ENCODE measurements at places on chromosomes 12 and 14.

GRCh38 chr12:69471667-69472385 is 1.6 kb downstream of the FRS2 start:
- peak; percentile 9 for DNase-seq

DNA sequence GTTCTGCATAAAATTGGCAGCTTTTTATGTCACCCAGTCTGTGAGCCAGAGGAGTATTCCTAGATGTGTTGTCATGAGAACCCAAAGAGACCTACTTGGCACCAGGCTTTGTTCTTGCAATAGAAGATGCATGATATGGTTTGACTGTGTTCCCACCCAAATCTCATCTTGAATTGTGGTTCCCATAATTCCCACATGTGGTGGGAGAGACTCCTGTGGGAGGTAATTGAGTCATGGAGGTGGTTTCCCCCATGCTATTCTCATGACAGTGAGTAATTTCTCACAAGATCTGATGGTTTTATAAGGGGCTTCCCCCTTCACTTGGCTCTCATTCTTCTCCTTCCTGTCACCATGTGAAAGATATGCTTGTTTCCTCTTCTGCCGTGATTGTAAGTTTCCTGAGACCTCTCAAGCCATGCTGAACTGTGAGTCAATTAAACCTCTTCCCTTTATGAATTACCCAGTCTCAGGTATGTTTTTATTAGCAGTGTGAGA is 572.0 kb upstream of the ATP2B1 start:
- no peak for DNase-seq

GRCh38 chr14:52111583-52111982 is 42.7 kb upstream of the NID2 start:
- DNase-seq: no peak

GRCh38 chr14:50602035-50602434 is 42.1 kb downstream of the ATL1 start:
- no peak for DNase-seq

DNA sequence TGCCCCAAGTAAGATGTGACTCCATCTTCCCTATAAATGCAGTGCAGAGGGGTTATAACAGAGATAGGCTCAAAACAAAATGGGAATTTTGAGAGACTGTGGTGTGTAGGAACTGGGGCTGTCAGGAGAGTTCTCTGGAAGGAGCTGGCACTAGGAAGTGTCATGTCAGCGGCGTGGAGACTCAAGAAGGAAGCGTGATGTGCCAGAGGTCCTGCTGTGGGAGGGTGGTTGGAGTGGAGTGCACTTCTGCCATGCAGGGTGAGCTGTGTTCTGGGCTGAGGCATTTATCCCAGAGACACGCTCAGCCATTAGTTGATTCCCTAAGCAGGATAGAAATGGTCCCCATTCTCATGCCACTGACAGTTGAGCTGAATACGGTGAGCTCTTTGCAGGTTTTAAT is 19.0 kb downstream of the GLT1D1 start:
- DNase-seq: no peak

DNA sequence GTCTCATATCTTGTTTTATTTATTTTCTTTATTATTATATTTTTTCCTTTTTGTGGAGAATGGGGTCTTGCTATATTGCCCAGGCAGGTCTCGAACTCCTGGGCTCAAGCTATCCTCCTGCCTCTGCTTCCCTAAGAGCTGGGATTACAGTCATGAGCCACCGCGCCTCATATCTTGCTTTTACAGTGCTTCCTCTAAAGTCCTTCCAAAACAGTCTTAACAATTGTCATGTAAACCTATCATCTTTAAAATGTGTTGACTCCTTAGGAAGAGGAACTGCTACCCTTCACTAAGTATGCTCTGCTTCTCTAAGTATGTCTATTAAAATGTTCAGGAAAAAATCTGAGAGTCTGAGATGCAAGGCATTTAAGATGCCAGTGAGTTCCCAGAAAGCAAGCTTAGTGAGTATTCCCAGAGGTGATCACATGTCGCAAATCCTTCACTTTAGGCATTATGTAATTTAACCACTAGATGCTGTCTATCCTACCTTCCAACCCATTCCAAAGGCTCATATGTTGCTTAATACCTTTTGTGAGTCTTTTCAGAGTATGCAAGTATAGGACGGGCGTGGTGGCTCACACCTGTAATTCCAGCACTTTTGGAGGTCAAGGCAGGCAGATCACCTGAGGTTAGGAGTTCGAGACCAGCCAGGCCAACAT is 19.7 kb upstream of the FOXJ2 start:
- no peak for DNase-seq

- no peak for DNase-seq
These were observed 24.5 kb downstream of the MOK start for GRCh38 chr14:102280376-102280962.

- DNase-seq: no peak
These were observed 9.9 kb upstream of the MYH6 start for GRCh38 chr14:23418021-23418420.

- no peak for DNase-seq
These were observed 28.0 kb downstream of the NCOR2 start for GRCh38 chr12:124539084-124540041.

DNA sequence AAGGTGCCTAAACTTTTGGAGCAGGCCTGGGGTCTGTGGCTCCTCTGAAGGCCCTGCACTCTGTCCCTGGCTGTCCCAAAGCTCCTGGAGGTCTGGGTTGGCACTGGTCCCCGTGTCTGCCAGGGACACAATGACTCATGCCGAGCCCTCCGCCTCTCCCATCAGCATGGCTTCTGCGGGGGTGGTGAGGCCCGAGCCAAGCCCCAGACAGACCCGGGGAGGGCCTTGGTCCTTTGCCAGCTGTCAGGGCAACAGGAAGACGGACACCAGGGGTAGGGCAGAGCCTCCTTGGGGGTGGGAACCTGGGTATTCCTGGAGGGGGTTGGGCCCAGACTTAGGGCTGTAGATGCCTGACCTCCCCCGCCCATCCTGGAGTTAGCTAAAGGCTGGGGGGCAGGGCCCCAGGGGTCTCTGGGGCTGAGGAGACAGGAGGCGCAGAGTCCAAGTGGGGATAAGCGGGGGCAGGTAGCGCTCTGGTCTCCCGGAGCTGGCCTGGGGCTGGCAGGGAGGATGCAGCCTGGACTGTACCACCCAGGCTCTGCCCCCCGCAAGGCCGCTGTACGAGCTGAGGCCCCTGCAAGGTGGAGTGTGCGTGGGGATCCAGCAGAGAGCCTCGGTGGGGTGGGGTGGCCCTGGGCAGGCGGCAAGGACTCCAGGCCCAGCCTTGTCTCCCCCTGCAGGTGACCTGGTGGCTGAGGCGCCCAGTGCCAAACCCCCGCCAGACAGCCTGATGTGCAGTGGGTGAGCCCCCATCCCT is 16.4 kb upstream of the PUS1 start:
- no peak for DNase-seq

DNA sequence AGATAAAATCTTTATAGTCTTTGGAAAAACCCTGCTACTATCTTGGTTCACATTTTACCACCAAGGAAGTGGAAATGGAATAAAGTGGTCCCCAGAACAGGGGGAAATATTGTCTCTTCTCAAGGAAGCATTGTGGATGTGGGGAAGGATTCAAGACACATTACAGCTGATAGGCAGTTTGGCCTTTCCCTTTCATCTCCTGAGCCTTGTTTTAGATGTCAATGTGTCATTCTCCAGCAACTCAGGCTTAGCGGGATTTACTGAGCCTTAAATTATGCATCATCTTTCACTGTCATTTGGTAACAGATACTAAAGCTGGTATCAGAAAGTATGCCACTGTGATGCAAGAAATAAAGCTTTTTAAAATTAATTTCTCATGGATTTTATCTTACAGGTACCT is 136.2 kb downstream of the STXBP6 start:
- no peak for DNase-seq

DNA sequence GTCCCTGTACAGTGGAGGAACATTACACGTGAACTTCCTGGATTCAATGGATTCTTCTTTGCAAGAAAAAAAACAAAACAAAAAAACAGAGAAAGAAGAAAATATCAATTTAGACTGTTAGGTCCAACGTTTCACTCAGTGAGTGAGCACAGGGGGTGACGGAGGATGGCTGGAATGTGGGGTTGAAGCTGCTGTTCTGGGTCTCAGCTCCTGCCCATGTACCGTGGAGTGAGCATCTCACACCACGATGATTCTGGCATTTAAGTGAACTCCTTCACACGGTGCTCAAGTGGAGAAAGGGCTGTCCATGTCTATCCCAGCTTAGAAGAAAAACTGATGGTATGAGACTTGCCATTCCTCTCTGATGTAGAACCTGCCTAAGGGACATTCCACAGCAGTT is 23.2 kb downstream of the CCND2 start:
- no peak for DNase-seq

DNA sequence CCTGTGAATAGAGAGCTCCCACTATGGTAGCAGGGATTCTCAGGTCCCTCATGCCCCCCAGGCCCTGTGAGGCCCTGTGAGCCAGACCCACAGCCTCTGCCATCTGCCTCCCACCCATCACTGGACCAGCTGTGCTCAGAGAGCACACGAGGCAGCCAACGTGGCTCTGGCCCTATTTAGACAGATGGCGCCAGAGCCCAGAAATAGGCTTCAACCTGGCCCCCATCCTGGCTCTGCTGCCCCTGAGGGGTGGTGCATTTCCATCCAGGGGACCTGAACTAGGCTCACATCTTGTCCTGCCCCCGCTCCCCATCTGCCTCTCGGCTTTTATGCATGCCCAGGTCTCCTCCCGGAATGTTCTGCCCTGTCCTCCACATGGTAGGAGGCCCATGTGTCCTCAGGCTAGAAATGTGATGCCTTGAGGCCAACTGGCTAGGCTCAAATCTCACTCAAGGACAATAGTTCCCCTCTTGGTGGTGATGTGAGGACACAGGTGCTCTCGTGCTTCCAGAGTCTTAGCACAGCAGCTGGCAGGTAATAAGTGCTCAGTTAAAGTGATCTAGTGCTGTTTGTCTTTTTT is 18.9 kb downstream of the TMEM63C start:
- DNase-seq: no peak

- DNase-seq: no peak
These were observed 19.0 kb downstream of the PRPF40B start for GRCh38 chr12:49642370-49642802.

- DNase-seq: no peak
These were observed 582 bp downstream of the LRRIQ1 start for GRCh38 chr12:85036733-85037132.

DNA sequence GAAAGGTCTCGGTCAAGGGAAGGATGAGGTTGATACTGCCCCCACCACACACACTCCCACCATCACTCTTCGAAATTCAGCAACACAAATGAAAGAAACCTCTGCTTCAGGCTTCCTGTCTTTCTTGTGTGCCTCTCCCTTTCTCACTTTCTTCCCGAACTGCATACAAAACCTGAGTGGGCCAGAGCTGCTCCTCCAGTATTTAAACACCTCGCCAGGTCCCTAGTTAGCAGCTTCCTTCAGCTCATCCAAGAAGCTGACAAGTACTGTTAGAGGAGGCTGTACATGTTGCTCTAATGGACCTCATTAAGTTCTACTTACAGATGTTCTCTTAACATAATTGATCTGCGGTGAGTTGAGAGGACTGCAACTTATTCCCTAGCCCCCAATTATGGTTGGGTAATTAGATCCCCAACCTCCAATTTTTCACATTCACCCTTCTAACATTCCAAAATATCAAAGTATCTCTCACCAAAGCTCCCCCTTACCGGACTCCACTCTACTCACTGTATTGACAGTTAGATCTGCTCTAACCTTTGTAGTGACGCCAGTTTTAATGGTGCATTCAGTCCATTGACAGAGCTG is 4.1 kb upstream of the LMO3 start:
- no peak for DNase-seq

DNA sequence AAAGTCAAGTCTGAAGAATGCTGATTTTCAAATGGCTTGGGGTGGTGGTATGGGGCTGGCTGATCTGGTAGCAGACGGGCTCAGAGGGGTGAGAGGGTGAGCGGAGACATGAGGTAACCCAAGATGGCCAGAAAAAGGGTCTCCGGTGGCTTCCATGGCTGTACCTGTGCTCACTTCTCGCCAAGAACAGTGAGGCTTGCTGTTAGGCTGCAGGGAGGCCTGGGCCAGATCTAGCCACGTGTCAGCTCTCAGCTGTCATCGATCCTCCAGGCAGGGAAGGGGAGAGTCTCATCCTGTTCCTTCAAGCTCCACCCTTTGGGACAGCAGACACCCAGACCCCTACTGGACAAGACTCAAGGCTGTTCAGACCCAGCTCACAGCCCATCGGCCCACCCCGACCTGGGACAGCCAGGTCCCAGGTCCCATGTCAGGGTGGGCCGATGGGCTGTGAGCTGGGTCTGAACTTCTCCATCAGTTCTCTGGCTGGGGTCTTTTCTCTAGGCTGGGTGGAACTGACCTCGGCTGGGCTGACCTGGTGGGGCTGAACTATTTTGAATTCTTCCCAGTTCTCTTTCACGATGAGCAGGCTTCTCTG is 9.0 kb downstream of the LRTM2 start:
- no peak for DNase-seq

GRCh38 chr12:4353785-4354208 is 25.7 kb downstream of the FGF23 start:
- peak; percentile 50 for DNase-seq

DNA sequence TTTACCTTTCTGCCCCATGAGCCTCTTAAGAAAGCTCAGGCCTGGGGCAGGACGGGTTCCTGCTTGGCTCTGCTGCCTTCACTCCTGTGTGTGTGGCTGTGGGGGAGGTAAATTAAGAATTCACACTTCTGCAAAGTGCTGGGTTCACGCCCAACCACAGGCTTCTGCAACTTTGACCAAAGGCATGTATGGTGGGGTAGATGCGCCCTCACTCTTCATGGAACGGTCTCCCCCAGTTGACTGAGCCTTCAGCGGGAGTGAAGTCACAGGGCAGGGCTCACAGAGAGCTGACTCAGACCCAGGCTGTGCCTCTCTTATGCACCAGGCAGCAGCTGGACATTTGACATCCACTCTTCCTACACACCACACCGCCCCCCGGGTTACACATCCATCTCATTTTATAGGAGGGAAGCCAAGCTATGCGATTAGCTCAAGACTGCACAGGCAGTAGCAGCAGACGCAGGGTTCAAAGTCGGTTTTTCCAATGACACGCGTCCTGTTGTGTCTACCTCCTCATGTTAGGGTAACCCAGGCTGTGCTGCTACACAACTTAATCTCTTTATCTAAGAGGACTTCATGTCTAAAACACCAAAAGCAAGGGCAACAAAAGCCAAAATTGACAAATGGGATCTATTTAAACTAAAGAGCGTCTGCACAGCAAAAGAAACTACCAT is 15.4 kb upstream of the BCL11B start:
- no peak for DNase-seq

DNA sequence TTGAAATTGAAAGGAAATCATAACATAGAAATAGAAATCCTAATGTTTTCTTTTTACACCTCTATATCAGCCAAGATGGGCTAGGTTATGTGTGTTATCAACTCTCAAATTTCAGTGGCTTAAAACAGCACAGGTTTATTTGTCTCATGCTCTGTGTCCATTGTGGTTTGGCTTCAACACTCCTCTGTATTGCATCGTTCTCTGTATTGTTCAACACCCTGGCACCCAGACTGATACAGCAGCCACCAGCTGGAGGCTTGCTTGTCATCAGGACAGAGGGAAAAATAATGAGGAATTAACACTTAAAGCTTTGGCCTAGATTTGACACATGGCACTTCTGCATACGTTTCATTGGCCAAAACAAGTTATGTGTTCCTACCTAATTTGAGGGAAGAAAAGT is 234.2 kb upstream of the ARHGAP5 start:
- no peak for DNase-seq

Data from NAMALWA (cell line).